ENCODE measurements at places on chromosomes 7 and 10.
A peak's percentile ranks its signal among the peaks of the same experiment; 100 is the strongest.

GRCh38 chr10:74289188-74289587 is 138.2 kb downstream of the ADK start:
- no peak for DNase-seq

DNA sequence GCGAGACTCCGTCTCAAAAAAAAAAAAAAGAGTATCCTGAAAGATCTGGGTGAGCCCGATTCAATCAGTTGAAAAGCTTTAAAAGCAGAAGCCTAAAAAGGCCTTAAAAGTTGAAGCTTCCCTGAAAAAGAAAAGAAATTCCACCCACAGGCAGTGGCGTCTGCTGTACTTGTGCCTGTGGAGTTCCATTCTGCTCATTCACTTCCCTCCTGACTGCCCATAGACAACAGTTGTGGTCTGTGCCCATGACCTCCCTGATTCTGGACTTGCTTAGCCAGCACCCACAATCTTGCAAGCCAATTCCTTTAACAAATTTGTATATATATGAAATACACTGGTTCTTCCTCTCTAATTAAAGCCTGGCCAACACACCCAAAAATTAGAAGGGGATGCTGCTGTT is 141.7 kb downstream of the DLG5 start:
- no peak for DNase-seq

DNA sequence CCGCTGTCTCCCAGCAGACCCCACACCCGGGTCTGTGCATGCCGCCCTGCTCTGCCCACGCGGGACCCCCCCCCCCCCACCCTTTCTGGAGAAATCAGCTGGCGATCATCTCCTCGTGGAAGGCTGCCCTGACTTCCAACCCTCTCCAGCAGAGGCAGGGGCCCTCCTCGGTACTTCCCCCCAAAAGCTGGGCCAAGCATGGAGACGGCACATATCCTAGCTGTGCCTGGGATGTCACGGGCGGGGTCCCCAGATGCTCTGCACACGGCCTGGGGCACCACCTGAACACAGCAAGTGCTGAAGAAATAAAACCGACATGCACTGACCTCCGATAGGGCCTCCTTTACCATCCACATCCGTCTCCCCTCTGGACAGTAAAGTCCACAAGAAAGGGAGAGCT is 96.0 kb downstream of the DIP2C start:
- DNase-seq: no peak

- no peak for DNase-seq
Measured at GRCh38 chr10:60473557-60473956, 83.9 kb upstream of the ANK3 start.

GRCh38 chr7:137411446-137411845 is 67.9 kb upstream of the PTN start:
- DNase-seq: no peak

- no peak for DNase-seq
Measured at GRCh38 chr10:122190176-122190943, 80.7 kb upstream of the BTBD16 start.

GRCh38 chr10:72122221-72122620 is 33.9 kb upstream of the SPOCK2 start:
- DNase-seq: no peak

DNA sequence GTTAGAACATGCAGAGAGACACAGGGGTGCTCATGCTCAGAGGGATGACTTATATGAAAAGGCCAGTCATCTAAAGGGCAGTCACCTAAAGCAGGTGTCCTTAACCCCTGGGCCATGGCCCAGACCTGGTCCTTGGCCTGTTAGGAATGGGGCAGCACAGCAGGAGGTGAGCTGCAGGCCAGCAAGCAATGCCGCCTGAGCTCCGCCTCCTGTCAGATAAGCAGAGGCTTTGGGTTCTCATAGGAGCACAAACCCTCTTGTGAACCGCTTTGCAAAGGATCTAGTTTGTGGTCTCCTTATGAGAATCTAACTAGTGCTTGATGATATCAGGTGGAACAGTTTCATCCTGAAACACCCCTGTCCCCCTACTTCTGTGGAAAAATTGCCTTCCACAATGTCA is 14.5 kb downstream of the ANKRD7 start:
- no peak for DNase-seq

- peak; percentile 25 for DNase-seq
Measured at GRCh38 chr7:77653572-77653971, 42.7 kb upstream of the RSBN1L start.

DNA sequence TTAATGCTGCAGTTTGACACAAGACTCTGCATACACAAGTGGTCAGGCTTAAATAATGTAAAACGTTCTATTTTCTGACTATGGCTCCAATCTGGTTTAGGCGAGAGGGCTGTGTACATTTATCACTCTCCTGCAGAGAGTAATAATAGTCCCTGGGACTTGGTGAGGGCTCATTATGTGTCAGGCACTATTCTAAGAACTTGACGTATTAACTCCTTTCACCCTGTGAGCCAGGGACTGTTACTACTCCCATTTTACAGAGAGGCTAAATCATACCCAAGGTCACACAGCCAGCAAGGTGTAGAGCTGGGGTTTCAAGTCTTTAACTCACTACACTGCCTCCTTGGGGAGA is 187.2 kb upstream of the LYZL2 start:
- DNase-seq: no peak

DNA sequence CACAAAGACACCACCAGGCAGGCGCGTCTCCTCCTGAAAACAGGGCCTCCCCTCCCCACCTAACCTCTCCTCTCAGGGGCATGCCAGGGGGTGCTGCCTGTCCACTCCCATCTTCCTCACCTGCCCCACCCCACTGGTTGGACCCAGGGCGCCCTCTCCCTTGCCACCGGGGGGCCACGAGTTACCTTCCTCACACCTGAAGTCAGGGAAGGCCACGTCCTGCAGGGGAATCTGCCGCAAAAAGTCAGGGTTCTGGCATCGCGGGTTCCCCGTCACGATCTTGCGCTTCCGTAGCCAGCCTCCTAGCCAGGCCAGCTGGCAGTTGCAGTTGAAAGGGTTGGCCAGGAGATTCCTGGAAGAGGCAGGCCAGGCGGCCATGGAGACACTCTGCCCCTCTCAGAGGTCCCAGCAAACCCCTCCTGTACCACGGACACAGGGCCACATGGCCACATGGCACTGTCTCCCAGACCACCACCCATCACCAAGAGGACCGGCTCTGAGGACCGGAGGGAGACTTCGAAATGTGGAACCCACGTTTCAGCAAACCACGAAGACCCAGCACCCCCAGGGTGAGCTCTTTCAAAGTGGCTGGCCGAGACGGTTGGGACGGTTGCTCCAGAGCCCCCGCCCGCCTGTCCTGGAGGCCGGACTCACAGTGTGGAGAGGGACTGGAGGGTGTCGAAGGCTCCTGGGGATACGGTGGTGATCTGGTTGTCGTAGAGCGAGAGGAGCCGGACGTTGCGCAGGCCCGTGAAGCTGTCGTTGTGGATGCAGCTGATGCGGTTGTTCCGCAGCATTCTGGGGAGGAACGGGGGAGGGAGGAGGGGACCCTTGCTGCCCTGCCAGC is 142.8 kb downstream of the SLIT1 start:
- DNase-seq: no peak

DNA sequence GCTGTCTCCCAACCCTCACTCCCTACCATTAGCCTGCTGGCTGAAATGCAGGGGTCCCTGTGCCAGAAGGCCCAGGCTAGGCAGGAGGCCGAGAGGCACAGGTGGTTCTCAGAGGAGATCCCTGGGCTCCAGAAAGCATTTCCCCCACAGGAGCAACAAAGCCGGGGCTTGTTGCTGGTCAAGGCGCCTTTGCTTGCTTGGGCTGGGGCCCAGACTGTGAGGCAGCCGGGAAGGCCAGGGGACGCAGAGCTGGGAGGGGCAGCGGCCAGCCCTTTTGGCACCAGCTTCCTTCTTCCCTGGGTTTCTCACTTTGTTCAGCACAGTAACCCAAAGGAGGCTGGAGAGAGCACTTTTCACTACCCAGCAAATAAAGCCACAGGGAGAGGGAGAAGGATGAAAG is 48.6 kb downstream of the FBXW4 start:
- DNase-seq: no peak

GRCh38 chr10:44065788-44066526 is 318.9 kb downstream of the CXCL12 start:
- no peak for DNase-seq

- DNase-seq: no peak
Measured at GRCh38 chr10:12241810-12242529, 46.0 kb downstream of the CDC123 start.

DNA sequence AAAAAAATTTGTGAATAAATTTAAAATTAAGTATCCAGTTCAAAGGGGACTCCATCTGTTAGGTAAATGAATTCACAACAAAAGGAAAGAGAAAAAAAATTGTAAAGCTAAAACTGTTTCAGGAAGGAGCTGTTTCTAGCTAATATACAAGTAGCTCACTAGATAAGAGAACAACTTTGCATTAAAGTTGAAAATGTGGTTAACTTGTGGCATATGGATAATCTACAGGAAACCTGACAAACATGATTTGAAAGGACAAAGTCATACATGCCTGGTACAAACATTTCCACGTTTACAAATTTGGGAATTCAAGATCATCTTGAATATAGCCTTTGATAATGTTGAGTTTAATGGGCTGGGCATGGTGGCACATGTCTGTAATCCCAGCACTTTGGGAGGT is 8.9 kb downstream of the NT5C3A start:
- DNase-seq: no peak

DNA sequence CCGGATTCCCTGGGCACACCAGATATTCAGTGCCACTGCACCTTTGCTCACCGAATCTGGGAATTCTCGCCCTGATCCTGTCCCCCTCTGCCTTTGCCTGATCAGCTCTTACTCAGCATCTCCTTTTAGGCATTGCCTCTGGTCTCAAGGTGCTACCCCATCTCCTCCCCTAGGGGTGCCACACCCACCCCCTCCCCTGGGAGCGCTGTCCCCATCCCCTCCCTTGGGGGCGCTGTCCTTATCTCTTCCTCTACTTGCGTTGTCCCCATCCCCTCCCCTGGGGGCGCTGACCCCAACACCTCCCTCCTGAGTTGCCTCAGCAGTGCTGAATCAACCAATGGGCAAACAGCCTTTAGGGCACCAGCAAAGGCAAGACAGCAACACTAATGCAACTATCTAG is 686.9 kb upstream of the FOXK1 start:
- no peak for DNase-seq

GRCh38 chr10:79185796-79186374 is 117.1 kb downstream of the ZMIZ1 start:
- no peak for DNase-seq

- no peak for DNase-seq
Measured at GRCh38 chr10:15483215-15484075, 112.4 kb upstream of the FAM171A1 start.

- DNase-seq: no peak
Measured at GRCh38 chr10:112756235-112756527, 193.9 kb upstream of the TCF7L2 start.

DNA sequence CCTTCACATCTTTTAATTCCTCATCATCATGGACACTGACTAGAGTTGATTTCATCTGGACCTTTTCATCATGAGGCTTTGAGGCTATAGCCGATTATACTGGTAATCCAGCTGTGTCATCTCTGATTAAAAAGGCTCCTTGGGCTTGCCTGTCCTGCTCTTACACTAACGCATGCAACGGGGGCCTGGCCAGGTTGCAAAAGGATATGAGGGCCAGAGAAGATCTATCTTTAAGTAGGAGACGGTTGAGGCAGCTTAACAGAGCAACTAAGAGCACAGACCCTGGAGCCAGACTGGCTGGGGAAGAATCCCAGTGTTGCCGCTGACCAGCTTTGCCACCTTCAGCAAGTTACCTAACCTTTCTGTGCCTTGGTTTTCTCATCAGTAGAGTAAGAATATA is 211.5 kb downstream of the PTEN start:
- DNase-seq: no peak

DNA sequence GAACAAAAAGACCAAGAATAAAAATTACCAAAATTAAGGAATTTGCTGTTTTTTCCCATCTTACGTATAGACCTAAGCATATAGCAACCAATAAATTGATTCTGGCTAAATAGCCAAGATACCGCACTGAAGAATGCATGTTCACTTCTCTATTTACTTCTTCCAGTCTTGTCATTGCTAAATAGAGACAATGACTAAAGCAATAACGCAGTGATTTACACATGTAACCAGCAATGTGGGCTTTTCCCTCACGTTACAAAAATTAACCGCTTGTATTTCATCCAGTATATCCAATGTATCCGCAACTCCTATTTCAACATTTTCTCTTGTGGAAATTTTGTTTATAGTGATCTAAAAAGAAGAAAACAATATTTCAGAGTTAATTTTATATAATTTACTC is 5.6 kb downstream of the TMEM168 start:
- DNase-seq: no peak

GRCh38 chr7:22108151-22108845 is 162.6 kb upstream of the CDCA7L start:
- no peak for DNase-seq

DNA sequence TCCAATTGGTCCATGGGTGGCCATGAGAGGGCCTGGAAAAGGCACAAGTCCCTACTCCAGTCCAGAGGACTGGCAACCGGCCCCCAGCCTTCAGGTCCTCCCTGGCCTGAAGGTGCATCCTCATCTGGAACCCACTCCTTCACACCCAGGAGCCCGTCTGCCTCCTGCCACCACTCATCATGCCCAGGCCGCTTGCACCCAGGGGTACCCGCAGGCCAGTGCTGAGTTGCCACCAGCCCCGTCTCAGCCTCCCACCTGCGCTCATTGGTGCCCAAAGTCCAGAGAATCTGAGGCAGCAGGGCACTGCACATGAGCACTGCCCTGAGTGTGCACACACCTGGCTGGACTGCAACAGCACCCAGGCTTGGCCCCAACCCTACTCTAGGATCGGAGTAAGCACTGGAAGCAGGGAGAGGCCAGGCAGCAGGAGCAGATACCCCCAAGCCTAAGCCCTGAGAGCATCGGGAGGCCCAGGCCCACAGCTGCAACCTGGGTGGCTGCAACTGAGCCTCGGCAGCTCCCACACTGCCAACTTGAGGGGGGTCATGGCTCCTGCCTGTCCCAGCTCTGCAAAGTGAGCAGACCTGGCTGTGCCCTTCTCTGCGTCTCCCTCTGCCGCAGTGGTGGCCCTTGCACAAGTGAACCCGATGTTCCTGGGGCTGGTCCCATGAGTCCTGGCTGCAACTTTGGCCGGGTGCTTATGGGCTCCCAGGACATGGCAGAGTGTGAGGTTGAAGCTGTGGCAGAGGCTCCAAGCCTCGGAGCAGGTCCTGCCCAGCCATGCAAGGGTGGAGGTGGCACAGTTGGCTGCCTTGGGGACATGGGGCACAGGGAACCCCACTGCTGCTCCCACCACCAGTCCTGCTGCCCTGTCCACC is 44.3 kb downstream of the TCERG1L start:
- DNase-seq: no peak

- DNase-seq: no peak
Measured at GRCh38 chr7:47291461-47292081, 290.3 kb downstream of the TNS3 start.

DNA sequence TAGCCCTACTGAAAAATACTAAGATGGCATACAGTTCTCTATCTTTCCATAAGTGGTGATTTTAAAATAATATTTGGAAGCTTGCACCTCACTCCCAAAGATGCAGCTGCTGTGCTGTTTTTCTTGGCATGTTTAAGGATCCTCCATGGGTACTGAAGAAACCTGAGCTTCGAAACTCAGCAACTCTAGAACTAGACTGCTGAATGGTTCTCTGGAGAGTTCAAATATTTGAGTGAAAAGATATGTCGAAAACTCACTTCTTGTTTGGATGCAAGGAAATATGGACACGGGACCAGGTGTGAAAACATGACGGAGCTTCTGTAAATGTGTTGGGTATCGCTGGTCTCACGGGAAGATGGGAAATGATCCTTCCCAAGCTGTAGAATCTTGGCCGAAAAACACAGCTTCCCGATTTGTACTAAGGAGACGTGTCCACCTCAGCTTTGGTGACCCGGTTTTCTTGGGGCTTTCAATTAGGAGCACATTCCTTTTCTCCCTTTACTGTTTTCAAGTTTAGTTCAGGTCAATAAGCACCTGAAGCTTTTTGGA is 543.8 kb upstream of the NRP1 start:
- DNase-seq: no peak

- DNase-seq: no peak
Measured at GRCh38 chr10:75137533-75138438, 26.3 kb downstream of the SAMD8 start.

All from NCI-H2081 (cell line).